Putamen (tissue), 1 donor: ENCODE measurements at places on chromosomes 4 and X.
A peak's percentile ranks its signal among the peaks of the same experiment; 100 is the strongest.

GRCh38 chrX:46202733-46203514 lies 342.3 kb downstream of the ZNF674 start:
- DNase-seq: no peak

GRCh38 chr4:43456383-43456782 lies 563.9 kb downstream of the GRXCR1 start:
- DNase-seq: no peak

DNA sequence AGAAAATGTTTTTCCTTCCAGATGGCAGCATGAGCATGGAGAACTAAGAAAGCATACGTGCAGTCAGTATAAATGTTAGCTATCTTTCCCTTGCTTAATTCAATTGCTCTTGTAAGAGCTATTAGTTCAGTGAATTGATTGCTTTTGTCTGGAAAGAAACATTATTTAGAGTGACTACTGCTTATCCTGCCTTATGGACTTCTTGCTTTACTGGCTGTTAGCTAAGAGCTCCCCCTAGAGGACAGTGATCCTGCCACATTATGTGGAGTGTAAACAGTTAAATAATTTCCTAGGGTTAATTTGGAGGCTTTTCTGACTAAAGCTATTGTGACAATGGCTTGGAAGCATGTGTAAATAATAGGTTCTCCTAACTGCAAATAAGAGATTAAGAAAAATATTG lies 1402.4 kb downstream of the FAM133A start:
- no peak for DNase-seq

DNA sequence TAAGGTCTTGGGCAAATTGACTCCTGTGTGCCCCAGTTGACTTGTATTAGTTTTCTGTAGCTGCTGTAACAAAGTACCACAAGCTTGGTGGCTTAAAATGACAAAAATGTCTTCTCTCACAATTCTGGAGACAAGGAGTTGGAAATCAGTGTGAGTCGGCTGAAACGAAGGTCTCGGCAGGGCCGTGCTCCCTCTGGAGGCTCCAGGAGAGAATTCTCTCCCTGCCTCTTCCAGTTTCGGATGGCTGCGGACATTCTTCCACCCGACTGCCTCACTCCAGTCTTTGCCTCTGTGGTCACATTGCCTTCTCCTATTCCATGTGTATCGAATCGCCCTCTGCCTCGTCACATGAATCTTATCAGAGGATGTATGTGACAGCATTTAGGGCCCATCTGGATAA lies 66.0 kb upstream of the PHOX2B start:
- DNase-seq: no peak

DNA sequence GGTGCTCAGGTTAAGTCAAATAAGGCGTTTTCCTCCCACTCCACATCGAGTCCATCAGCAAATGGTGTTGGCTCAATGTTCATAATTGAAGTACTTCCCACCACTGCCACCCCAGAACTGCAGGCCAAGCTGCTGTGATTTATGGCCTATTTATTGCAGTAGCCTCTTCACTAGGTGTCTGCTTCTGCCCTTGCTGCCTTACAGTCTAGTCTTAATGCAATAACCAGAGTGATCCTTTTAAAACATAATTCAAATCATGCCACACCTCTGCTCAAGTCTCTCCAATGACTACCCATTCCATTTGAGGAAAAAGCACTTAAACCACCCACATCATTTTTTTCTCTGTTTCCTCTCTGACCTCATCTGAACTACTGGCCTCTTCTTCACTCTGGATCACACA lies 220.3 kb downstream of the KCNIP4 start:
- no peak for DNase-seq

DNA sequence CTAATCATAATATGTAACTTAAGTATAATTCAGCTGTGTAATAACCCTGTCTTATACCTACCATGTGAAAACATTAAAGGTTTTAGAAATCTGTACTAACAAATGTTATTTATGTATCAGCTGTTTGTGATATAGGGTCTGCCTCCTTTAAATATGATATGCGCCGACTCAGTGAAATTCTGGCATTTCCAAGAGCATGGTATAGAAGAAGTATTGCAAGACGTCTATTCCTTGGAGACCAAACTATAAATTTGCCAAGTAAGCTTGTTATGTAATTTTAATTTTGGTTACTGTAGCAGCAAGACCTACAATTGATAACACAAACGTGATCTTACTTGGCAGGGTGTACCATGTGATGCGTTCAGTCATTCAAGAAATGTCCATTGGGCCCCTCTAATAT lies 32.3 kb upstream of the ADAD1 start:
- DNase-seq: no peak

- DNase-seq: no peak
These were observed 62.3 kb upstream of the LNX1 start for GRCh38 chr4:53653484-53654053.

DNA sequence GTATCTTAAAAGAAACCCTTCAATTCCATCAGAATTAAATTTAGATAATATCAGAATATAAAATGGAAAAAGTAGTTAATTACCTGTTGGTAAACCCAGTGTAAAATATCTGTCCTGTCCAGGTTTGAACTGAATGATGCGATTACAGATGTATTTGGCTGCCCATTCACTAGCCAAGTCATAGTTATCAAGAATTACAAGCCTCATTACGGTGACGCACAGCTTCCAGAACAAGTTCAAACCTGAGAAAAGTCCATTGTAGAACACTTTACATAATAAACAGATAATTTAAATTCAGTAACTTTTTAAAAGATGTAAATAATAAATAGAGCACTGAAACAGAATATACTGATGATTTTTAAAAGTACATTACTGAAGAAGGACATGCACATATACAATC lies 4.4 kb downstream of the GNPDA2 start:
- no peak for DNase-seq

DNA sequence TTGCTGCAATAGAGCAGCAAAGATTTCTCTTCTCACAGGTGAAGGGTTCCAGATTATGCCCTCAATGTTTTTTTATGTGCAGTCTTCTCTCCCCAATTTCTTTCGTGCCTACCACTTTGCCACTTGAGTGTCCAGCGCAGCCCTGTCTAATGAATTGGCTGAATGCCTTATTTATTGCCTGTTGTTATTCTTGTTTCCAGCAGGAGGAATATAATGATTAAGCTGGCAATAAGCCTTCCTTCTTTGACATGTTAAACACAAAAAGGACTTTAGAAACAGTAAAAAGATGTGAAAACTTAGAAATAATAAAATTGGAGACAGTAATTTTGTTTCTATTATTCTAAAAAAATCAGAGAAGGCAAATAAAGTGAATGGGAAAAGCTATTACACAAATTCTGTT lies 34.6 kb upstream of the FRAS1 start:
- no peak for DNase-seq

- no peak for DNase-seq
These were observed 101.1 kb downstream of the TSPAN5 start for GRCh38 chr4:98557194-98557892.

DNA sequence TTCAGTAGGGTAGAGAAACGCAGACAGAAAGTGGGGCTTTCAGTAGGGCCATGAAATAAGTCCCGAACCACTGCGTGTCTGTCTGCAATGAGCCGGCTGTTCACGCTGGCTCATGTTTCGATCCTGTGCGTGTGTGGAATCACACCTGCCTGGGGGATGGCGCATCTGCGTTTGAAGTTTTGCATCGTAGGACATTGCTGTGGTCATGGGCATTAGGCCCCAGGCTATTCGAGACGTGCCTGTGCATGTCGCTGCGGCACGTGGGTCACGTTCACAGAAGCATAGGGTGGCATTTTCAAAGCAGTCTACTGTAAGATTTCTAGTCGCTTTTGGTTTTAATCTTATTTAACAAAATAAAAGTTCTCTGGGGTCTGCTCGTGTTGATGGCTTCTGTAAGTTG lies 25.5 kb upstream of the HGFAC start:
- no peak for DNase-seq

DNA sequence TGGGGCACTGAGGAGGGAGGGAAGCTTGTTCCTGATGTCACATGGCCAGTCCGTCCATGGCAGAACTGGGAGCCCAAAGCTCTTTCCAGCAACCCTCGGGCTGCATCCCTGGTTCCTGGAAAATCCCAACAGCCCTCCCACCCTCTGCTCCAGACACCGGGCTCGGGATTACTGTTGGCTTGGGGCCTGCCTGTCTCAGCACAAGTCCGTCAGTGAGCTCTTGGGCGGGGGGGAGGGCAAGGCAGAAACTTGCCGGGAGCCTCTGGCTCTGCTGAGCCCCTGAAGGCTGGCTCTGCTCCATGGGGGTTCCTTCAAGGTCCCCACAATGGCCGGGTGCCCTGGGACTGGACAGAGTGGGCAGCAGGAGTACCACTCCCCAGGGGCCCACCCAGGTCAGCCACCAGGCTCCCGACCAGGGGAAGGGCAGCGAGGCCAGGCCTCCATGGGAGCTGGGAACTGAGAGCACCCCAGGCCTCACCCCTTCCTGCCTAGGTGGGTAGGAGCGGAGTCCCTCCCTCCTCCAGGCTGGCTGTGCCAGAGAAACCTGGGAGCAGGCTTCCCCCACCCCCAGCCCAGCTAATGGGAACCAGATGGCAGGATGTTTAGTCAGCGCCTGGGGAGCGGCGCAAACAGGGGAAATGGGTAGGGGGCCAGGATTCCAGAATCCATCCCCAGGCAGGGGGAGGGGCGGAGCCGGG lies 6.4 kb upstream of the HAUS7 start:
- DNase-seq: no peak

DNA sequence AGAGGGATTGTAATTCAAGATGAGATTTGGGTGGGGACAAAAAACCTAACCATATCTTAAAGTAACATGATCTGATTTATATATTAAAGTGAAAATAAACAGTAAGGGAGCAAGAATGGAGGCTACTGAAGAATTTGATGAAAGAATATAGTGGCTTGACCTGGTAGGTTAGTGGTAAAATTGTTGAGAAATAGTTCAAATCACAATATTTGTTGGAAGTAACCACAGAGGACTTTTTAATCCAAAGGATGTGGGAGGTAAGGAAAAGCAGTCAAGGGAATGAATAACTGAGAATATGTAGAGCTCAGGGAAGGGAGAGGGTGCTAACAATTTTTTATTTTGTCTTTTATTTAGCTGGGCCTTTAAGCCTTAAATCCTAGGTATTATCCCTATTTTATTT lies 139.8 kb upstream of the HS3ST1 start:
- DNase-seq: no peak

DNA sequence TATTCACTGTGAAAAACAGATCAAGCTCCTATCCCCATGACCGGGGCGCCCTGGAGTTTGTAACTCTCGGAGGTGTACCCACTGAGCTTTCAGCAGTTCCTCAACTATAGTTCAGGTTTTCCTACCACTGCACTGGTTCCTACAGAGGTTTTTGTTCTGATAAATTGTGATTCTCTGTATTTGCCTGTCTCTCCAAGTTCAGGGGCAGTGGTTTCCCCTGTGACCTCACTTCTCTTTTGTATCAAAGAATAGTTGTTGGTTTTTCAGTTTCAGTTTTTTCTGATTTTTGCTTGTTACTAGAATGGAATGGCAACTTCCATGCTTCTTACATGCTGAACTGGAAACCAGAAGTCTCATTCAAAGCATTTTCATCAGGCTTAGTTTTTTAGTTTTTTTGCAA lies 56.8 kb upstream of the PLS3 start:
- DNase-seq: no peak

- DNase-seq: peak; percentile 42
These were observed 28.4 kb downstream of the ZNF185 start for GRCh38 chrX:152926279-152926678.
